HS-27A (cell line): ENCODE measurements at places on chromosomes 7 and 10.

DNA sequence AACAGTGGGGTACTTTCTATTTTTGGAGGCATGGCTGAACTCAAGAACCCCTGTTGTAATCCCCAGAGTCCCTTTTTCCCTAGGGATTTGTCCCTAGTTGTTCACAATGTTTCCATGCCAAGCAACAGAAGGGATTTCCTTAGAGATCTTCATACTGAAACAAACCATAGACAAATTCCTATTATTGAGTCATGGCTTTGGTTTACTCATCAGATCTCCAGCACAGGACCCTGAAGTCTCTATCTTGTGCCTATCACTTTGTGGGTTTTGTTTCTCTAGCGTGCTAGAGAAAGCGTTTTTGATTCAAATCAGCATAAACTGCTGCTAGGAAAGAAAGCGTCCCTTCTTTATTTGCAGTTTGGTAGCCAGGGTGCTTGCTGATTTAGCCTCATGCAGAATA lies 165.0 kb downstream of the BAMBI start:
- peak; percentile 40 for DNase-seq

DNA sequence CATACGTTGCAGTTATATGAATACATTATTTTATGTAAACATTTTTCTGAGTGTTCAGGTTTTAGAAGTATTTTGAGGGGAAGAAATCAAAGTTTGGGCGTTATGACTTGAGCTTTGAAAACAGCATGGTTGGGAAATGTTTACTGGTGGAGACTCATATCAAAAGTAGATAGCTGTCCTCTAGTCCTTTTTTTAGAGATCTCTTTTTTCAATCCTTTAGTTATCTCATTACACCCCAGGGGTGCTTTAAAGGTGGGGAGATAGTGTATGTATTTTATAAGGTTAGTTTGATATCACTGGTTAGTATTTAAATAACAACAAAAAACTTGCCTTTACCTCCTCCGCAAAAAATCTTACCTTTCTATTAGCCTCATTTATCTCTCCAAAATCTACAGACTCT lies 2.3 kb downstream of the DMTF1 start:
- no peak for DNase-seq

GRCh38 chr10:20948686-20949327 lies 51.7 kb upstream of the NEBL start:
- DNase-seq, result no peak

- DNase-seq, result no peak
Observed at GRCh38 chr7:139673230-139673629, 104.6 kb downstream of the HIPK2 start.

GRCh38 chr10:21364196-21365114 lies 161.0 kb downstream of the SKIDA1 start:
- peak; percentile 55 for DNase-seq

GRCh38 chr10:94279835-94280709 lies 82.7 kb downstream of the NOC3L start:
- DNase-seq, result no peak

- DNase-seq, result no peak
Observed at GRCh38 chr7:65285906-65286864, 87.5 kb upstream of the ZNF92 start.
